ENCODE measurements at places on chromosomes 7 and 10. TPM values are rescaled to one million over a fixed set of nuclear protein-coding genes. Genes with fewer than 3 reads are reported as not detected.

The GDF10 gene
- total RNA-seq, result not detected

The NPFFR1 gene
- not detected for total RNA-seq

The IPMK gene
- total RNA-seq, result 6.7 TPM

The RBP4 gene
- total RNA-seq, result not detected

The ENTPD7 gene
- total RNA-seq, result 25.2 TPM

The CLCN1 gene
- total RNA-seq, result not detected

The RBM48 gene
- 15.5 TPM for total RNA-seq

The LRMDA gene
- 7.6 TPM for total RNA-seq

The PRR15 gene
- 0.17 TPM for total RNA-seq

The AMZ1 gene
- total RNA-seq, result under 0.01 TPM

The TMEM106B gene
- total RNA-seq, result 40.3 TPM

The AIFM2 gene
- 3.0 TPM for total RNA-seq

The PTPRE gene
- 178 TPM for total RNA-seq

The SFRP5 gene
- total RNA-seq, result not detected

The ANKRD61 gene
- total RNA-seq, result 0.14 TPM

The IFIT1 gene
- total RNA-seq, result 2.2 TPM

The TAS2R4 gene
- 0.42 TPM for total RNA-seq

The PRKAR2B gene
- total RNA-seq, result 38.5 TPM

The EPO gene
- not detected for total RNA-seq

The PKD2L1 gene
- not detected for total RNA-seq

The HIBADH gene
- 33.8 TPM for total RNA-seq

The GNAI1 gene
- total RNA-seq, result 36.2 TPM

The ZNF239 gene
- 0.51 TPM for total RNA-seq

The DLD gene
- 53.8 TPM for total RNA-seq

The GOLGA7B gene
- under 0.01 TPM for total RNA-seq

The FZD1 gene
- total RNA-seq, result 6.0 TPM

The AEBP1 gene
- total RNA-seq, result 12.9 TPM

The EN2 gene
- total RNA-seq, result not detected

The CFAP46 gene
- total RNA-seq, result 0.85 TPM

All from dermis blood vessel endothelial cell (primary cell).